WTC11 (cell line): ENCODE measurements at places on chromosomes 4 and X.

- DNase-seq = no peak
Measured at GRCh38 chr4:6967846-6968340, 58.3 kb downstream of the TBC1D14 start.

DNA sequence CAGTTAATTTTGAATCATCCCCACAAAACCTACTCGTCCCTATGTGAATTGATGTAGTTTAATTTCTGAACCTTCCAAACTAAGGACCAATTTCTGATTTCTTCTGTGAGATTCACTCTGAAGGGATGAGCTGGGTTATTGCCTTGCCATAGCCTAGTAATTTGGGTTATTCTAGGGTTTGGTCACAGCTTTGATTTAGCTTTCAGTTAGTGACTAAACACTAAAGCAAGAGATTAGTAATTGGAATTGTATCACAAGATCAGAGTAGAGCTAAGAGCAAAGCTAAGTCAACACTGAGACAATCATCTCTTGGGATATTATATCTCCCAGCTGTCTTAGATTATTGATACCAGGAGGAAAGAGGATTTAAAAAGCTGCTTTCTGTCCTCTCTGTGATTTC, 588.0 kb downstream of the CCSER1 start:
- DNase-seq = no peak

DNA sequence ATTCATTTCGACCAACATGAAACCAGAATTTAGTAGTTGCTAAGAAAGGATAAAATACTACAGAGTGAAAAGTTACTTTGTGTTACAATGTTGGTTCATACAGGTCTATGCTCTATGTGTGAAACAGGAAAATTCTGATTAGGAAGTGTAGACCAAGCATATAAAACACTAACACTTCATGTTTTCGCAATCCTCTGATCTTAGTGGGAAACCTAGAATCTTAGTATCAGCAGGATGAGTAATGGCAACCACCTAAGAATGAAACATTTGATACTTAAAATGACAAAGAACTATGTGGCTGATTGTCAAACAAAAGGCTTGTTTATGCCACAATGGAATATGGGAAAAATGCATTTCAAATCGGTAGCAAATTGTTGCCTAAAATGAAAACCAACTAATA, 116.1 kb downstream of the AMMECR1 start:
- no peak for DNase-seq

DNA sequence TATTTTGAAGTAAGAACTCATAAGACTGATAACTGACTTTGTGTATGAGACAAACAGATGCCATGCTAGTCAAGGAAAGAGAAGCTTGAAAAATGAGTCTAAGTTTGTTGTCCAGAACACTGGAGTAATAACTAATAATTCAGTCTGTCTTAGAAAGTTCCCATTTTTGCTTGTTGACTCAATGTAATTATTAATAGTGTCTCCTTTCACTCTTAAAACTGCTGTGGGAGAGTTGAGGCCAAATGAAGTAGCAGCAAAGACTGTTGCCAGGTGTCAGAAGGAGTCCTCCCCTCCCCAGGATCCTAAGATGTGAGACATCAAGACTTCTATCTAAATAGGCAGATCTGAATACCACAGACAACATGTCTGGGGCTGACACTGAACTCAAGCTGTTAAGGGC, 20.8 kb upstream of the FAM13A start:
- DNase-seq = no peak

DNA sequence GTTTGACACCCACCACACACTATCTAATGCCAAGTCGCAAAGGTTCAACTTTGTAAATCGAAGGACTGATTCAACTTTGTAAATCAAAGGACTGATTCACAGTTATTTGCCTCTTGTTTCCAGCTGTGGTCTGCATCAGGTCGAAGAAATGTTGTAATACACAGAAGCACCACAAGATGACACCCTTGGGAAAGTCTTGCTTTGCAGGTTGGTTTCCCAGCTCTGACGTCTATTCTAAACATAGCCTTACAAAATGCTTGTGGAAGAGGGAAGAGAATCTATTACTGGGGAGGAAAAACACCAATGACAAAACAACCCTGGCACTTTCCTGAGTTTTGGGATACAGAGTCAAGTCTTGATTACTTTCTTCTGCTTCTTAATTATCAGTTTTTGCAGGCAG, 35.3 kb downstream of the SUPT20HL1 start:
- peak; percentile 16 for DNase-seq

DNA sequence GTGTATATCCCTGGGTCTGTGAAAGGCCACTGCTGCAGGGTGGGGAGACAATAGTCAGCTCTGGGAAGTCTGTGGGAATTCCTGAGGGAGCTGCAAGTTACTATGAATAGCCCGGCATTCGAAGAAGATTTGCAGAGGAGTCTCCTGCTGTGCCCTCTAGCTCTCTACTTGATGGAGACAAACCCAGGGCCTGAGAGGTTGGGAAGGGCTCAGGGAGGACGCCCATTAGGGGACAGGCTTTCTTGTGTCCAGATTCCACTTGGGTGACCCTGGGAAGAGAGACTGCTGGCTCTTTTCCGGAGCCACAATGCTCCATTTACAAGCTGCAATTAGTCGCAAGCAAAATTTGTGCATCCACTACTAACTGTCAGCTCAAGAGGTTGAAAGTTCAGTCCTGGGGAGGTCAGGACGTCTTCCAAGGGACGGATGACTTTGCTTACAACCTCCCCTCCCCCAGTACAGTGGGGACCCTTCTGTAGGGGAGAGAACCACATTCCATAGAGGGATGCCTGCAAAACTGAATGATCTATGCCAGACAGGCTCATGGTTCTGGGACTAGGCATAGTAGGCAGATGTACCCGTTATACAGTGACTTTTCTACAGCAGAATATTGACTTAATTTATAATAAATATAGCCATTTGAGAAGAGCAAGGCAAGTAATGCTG, 48.2 kb upstream of the PHOX2B start:
- DNase-seq = peak; percentile 52

- DNase-seq = no peak
Measured at GRCh38 chrX:139083191-139083590, 371.7 kb upstream of the FGF13 start.

DNA sequence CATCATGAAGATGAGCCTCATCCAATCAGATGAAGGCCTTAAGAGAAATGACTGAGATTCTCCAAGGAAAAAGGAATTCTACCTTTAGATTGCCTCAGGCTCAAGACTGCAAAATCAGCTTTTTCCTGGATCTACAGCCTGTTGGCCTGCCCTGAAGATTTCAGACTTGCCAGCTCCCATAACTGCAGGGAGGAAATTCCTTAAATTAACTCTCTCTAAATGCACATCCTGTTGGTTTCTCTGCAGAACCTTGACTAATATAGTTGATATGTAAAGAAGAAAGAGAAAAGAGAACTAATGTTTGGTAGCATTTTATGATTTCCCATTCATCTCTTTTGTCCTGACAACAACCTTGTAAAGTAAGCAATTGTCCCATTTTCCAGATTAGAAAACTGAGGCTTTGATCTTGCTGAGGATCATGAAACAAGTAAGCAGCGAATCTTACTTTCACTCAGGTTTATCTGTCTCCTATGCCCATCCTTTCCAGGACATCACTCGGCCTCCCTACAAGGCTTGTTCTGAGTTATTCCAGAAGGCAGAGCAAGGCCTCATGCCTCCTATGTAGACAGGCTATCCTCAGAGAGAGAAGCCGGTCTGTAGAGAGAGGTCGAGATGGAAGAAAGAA, 115.0 kb upstream of the LDB2 start:
- DNase-seq = no peak

DNA sequence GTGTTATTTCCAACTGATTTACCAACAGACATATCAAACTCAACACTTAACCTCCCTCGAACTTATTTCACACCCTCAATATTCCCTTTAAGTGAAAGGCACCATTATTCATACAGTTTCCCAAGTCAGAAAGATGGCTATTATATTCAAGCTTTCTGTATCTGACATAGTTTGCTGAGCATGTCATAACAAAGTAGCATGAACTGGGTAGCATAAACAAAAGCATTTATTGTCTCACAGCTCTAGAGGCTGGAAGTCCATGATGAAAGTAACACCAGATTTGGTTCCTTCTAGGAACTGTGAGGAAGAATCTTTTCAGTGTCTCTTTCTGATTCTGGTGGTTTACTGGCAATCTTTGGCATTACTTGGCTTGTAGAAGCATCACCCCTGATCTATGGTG, 1388.6 kb downstream of the TECRL start:
- no peak for DNase-seq

DNA sequence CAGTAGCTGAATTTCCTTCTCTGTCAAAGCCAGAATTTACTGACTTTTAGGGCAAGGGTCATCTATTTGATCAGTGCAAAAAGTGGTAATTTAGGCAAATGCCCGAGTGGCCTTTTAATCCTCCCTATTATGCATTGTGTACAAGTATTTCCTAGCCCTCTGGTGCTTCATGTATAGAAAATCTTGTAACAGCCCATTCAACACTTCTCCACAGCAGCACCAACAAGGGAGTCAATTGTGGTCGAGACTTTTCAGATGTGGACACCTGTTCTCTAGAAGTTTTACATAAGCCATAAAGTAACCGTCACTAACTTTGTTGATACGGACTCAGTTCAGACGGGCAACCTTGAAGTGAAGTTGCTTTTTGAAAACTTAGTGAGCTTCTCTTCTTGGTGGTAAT, 50.9 kb upstream of the FHDC1 start:
- DNase-seq = no peak

DNA sequence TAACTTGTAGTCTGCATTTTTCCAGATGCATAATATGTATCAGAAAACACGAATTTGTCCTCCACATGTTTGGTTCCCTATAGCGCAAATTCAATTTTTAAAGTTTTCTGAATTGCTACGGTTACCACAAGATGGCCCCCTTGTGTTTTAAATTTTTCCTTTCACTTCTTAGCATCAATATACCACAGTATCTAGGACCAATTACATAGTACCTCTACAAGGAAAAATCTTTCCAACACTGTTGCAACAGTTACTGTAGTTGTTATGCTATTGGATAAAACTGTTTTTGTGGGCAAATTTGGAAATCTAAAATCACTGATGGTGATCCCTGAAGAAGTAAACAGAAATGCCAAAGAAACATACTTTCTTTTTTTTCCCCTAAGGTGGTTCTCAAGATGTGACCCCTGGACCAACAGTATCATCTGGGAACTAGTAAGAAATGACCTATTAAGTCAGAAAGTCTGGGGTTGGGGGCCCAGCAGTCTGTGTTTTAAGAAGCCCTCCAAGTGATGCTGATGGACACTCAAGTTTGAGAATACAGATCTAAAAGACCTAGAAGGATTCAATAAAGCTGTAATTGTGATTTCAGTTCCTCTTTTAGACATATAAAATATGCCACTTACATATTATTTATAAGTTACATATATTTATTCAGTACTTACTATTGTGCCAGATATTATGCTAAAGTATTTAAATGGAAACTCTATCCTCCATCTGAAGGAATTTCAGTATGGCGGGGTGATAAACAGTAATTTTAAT, 3.1 kb downstream of the ZGRF1 start:
- DNase-seq = no peak

- no peak for DNase-seq
Measured at GRCh38 chrX:19291086-19291485, 52.6 kb upstream of the PDHA1 start.

DNA sequence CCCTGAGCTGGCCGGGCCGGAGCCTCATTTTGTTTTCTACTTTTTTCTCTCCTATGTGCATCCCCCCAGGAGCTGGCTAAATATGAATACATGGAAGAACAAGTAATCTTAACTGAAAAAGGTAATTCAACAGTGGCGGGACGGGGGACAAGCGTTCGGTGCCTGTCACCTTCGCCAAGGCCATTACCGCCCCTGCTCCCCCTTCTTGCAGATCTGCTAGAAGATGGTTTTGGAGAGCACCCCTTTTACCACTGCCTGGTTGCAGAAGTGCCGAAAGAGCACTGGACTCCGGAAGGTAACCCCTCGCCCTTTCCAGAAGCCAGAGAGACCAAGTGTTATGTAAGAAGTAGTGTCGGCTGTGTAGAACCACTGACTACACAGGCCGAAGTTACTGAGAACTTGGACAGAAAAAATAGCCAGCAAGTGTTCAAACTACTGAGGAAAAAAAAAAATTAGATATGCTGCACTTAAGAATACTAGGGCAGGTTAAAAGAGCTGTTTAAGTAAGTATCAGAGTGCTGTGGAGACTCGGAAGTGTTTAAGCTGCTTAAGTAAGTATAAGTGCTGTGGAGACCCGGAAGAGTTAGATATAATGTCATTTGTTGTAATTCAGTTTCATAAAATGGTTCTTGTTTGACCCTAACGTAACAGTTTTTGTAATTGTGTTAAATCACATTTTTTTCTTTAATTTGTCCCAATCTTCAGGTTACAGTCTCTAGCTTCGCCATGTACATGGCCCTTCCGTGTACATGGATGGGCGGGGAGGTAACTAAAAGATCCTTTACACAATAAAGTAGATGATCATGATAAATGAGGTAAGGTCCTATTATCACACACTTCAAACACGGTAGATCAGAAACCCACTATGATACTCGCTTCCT, 856 bp downstream of the SAT1 start:
- no peak for DNase-seq

DNA sequence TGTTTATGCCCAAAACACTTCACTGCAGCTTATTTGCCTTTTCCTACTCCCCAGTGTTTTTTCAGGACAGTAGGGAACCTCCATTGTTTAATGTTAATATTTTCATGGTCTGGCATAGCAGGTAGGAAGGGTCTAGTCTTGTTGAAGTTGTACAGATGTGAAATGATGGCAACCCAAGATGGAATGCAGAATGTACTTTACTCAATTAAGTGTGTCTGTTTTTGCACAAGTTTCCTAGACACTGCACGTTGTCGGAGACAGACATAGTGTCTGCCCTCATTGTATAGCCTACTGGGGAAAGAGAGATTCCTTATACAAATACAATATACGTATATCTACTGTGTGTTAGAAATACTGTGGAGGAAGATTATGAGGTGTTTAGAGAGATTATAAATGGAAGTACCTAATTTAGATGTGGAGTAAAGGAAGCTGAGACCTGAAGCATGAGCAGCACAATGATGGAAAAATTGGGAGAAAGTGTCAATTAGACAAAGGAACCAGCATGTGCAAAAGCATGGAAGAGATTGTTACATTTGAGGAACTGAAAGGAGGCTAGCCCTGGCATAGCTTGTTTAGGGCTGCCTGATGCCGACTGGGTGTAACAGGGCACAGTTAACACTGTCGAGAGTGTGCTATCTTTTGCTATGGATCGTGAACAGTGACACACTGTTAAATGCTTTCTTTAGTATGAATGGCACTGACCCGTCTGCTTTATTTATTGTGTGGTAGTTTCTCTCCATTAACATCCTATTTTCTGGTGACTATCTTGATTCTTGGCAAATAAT, 18.4 kb downstream of the CPEB2 start:
- no peak for DNase-seq

DNA sequence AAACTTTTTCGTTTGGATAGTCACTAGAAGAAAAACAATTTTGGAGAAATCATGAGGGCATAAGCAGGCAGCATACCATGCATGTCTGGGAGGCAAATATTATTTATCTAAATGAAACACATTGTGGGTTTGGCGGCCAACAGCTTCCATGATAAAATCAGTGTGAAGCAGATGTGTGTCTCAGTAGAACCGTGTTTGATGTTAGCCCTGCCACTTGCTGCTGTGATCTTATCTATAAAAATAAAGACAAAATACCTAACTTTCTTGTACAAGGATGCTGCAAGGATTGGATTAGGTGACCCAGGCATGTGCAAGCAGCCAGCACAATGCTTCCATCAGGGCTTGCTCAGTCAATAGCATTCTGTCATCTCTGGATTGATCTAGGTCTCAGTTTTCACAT, 341.4 kb downstream of the PACRGL start:
- no peak for DNase-seq

GRCh38 chr4:39237179-39237578, 54.9 kb downstream of the WDR19 start:
- DNase-seq = no peak

GRCh38 chrX:154698630-154699248, 45.4 kb upstream of the CTAG2 start:
- DNase-seq = peak; percentile 12
